Panc1 (cell line): ENCODE measurements at places on chromosomes 5 and 9. TPM values are rescaled to one million over a fixed set of nuclear protein-coding genes. Genes with fewer than 3 reads are reported as not detected.

Gene PNPLA7
- total RNA-seq: 3.9 TPM

Gene TXN
- 197 TPM for total RNA-seq

Gene ZNF366
- not detected for total RNA-seq

Gene FREM1
- total RNA-seq: not detected

Gene KIAA0825
- total RNA-seq: 1.6 TPM
